ENCODE measurements at places on chromosomes 4 and X.

DNA sequence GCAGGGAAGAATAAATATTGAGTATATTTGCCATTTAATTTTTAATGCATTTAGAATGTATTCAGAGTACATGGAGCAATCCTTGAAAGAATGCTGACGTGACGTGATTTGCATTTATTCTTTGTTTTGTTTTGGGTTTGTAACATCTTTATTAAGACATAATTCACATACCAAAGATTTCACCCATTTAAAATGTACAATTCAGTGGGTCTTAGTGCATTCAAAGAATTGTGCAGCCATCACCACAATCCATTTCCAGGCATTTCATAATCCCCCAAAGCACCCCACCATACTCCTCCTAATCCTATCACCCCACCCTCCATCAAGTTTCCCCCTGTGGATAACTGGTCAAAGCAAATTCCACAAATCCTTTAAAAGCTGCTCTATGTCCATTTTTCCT, 87.4 kb downstream of the FAM9B start:
- no peak for DNase-seq

- DNase-seq: no peak
Measured at GRCh38 chrX:38985375-38985774, 184.1 kb downstream of the MID1IP1 start.

GRCh38 chr4:17717301-17717700, 64.1 kb downstream of the FAM184B start:
- DNase-seq: no peak

- no peak for DNase-seq
Measured at GRCh38 chr4:787561-787981, 38.4 kb downstream of the CPLX1 start.

GRCh38 chrX:40471965-40472648, 108.7 kb upstream of the ATP6AP2 start:
- no peak for DNase-seq

DNA sequence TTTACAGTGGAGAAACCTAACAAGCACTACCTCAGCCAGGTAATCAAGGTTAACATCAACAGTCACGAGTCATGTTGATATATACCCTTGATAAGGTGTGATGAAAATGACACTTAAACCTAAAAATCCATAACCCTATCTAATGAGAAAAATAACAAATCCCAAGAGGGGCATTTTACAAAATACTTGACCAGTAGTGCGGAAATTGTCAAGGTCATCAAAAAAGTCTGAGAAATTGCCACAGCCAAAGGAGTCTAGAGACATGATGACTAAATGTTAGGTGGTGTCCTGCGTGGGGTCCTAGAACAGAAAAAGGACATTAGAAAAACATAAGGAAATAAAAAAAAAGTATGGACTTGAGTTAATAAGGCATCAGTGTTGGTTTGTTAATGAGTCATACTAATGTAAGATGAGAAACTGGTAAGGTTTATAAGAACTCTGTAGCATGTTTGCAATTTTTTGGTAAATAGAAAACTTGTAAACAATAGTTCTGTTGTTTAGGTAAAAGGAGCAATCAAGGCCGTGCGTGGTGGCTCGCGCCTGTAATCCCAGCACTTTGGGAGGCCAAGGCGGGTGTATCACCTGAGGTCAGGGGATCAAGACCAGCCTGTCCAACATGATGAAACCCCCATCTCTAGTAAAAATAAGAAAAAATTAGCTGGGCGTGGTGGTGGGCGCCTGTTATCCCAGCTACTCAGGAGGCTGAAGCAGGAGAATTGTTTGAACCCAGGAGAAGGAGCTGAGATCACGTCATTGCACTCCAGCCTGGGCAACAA, 2.9 kb downstream of the RPL36A start:
- no peak for DNase-seq

- no peak for DNase-seq
Measured at GRCh38 chrX:49176421-49177326, 5.0 kb downstream of the PLP2 start.

- DNase-seq: no peak
Measured at GRCh38 chrX:2696698-2697215, 5.7 kb downstream of the CD99 start.

DNA sequence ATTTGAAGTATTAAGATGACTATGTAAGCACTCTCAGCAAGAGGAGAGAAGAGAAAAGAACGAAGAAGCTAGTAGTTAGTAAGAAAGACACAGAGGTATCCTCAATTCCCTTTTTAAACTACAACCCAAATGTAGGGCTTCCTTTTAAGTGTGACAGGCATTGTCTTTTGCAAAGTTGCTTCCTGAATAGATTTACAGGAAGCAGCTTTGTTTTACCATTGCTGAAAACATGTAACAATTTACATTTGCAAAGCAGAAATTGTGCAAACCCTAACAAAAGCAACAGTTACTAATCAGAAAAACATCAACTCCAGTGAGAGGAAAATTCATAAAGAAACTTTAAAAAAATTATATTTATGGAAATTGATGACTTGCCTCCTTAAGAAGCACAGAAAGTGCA, 96.4 kb downstream of the FAM13A start:
- no peak for DNase-seq

DNA sequence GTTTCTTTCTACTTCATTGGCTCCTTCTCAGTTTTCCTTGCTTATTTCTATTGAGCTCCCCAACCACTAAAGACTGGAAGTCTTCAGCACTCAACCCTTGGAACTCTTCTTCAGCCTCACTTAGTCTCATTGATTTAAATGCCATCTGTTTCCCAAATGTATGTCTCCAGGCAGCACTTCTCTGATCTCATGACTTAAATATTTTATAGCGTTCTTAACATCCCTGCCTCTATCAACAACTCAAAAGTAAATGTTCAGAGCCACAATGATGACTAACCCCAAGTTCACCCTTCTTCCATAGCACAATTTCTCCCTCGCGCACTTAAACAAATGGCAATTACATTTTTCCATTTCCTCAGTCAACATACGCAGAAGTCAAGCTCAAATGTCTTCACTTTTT, 1393.3 kb downstream of the ARAP2 start:
- DNase-seq: no peak

- DNase-seq: no peak
Measured at GRCh38 chr4:45539142-45539814, 584.6 kb downstream of the GABRG1 start.

DNA sequence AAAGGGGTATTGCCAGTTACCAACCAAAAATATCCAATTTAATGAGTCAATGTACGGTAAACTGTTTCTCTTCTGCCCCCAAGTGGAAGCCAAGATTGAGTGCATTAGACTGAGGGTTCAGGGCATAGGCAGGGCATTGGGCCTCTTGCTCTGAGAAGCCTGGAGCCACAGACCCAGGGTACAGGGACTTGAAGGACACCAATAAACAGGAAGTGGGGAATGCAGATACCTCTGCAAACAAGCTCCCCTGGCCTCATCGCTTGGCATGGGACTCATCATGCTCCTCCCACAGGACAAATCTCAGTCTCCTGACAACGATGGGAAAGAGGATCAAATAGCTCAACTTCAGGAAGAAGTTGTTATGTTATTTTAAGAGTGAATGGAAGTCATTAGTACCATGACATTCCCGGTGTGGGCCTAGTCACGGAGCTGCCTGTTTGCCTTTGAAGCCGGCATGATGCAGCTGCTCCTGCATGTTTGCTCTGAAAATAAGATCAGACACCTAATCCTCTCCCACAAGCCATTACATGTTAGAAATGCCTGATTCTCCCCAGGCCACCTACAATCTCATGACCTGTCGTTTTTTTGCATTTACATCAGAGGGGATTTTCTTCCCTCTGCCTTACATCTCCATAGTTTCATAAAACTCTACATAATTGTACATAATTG, 224.2 kb downstream of the RCHY1 start:
- DNase-seq: no peak

- DNase-seq: no peak
Measured at GRCh38 chr4:78293348-78293747, 236.2 kb downstream of the FRAS1 start.

GRCh38 chrX:45900766-45901615, 644.2 kb downstream of the ZNF674 start:
- no peak for DNase-seq

DNA sequence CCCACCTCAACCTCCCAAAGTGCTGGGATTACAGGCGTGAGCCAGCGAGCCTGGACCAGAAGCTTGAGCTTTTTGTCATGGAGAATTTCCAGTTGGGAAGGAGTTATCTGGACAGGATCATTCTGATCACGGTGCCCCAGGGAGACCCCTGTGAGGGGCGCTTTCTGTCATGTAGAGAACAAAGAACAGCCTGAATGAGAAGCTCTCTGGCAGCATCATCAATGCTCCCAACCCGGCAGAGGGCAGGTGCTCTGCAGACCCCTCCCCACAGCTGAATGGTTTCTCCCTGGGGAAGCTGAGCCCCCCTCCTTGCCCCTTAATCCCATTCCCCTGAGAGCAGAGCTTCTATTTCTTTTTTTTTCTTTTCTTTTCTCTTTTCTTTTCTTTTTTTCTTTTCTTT, 7.3 kb upstream of the CSF2RA start:
- DNase-seq: no peak

GRCh38 chr4:62058571-62058970, 858.4 kb downstream of the ADGRL3 start:
- DNase-seq: no peak

- no peak for DNase-seq
Measured at GRCh38 chr4:107896158-107896645, 35.1 kb upstream of the CYP2U1 start.

DNA sequence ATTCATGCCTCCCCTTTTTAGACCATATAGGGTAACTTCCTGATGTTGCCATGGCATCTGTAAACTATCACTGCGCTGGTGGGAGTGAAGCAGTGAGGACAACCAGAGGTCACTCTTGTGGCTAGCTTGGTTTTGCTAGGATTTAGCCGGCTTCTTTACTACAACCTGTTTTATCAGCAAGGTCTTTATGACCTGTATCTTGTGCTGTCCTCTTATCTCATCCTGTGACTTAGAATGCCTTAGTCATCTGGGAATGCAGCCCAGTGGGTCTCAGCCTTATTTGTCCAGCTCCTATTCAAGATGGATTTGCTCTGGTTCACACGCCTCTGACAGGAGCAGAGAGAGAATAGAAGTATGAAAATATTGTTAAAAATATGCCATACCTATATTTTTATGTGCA, 355.7 kb downstream of the ADGRL3 start:
- no peak for DNase-seq

GRCh38 chr4:90025248-90025647, 101.9 kb upstream of the CCSER1 start:
- DNase-seq: no peak

GRCh38 chr4:186915816-186916215, 192.2 kb upstream of the FAT1 start:
- no peak for DNase-seq

DNA sequence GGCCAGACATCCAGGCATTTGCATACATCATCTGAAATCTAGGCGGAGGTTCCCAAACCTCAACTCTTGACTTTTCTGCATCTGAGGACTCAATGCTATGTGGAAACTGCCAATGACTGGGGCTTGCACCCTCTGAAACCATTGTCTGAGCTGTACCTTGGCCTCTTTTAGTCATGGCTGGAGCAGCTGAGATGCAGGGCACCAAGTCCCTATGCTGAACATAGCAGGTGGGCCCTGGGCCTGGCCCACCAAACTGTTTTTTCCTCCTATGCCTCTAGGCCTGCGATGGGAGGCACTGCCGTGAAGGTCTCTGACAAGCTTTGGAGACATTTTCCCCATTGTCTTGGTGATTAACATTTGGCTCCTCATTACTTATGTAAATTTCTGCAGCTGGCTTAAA, 22.7 kb downstream of the PBDC1 start:
- DNase-seq: no peak

- no peak for DNase-seq
Measured at GRCh38 chrX:56248492-56248891, 16.3 kb downstream of the KLF8 start.

GRCh38 chr4:8400632-8401325, 39.7 kb downstream of the ACOX3 start:
- no peak for DNase-seq

GRCh38 chrX:72604705-72605104, 32.1 kb upstream of the HDAC8 start:
- DNase-seq: no peak

DNA sequence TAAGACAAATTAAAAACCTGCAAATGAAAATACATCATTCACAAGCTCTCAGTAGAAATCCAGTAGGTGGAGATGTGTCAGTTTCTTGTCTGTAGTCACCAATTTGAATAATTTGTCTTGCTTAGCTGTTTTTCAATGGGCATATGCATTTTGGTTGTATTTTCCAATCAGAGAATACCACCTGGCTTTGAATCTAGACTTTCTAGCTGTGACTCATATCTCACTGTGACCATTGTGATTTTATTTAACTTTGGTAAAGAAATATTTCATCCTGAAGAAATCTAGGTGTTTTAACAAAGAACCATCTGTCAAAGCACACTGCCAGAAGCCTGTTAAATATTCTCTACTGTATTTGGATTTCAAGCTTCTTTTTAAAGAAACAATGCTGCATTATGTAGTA, 1650.6 kb upstream of the IGFBP7 start:
- no peak for DNase-seq

- no peak for DNase-seq
Measured at GRCh38 chr4:666822-667544, 7.1 kb downstream of the ATP5ME start.

- DNase-seq: no peak
Measured at GRCh38 chr4:79048878-79049277, 109.6 kb upstream of the PAQR3 start.

GRCh38 chr4:140154572-140154891, 548 bp upstream of the MAML3 start:
- DNase-seq: no peak
